Psoas muscle (tissue), 8 donors: ENCODE measurements at places on chromosomes 7 and 10. TPM values are rescaled to one million over a fixed set of nuclear protein-coding genes. Genes with fewer than 3 reads are reported as not detected.
A peak's percentile ranks its signal among the peaks of the same experiment; 100 is the strongest.

Gene KCNIP2
- total RNA-seq, result 1.2 TPM

Gene IKZF1
- 1.3 TPM for total RNA-seq

DNA sequence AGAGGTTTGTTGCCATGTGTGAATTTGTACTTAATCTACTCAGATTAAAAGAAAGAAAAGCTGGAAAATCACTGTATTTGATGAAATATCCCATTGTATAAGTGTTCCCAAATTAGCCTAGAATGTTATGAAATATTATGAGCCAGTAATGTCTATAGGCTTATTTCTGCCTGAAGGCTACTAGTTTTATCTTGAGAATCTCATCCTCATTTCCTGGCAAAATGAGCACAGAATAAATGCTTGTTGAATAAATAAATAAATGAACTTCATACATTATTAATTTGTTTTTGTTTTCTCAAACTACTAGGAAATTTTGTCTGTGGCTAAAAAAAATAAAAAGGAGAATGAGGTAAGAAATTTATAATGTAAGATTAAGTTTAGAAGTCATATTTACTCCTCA, 25.5 kb downstream of the HELLS start:
- no peak for DNase-seq
- no peaks in the 10 kb centered on the region for H3K27me3 ChIP-seq
- no peaks in the 10 kb centered on the region for H3K36me3 ChIP-seq
- no peak overlapping the region for H3K4me3 ChIP-seq

- H3K4me3 ChIP-seq, result peak overlapping the region; percentile 84
- H3K27ac ChIP-seq, result peak overlapping the region; percentile 85
- H3K36me3 ChIP-seq, result no peaks in the 10 kb centered on the region
- H3K27me3 ChIP-seq, result no peaks in the 10 kb centered on the region
These were observed 511 bp upstream of the NRP1 start for GRCh38 chr10:33334805-33335550.

DNA sequence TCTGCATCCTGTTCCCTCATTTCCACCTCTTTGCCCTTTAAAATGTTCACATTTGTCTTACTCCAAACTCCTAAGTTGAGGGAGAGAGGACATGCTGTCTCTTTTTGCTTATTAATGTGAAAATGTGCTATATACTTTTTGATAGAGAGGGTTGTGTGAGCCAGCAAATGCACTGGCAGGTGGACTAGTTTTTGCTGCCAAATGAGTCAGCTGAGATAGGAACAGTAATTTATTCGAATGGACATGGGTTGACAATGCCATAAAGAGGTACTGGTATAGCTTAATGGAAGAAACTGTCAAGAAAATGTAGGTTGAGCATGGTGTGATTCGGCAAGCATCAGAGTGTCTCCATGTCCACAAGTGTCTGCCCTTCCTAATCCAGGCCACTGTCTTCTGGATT, 9.2 kb upstream of the TRUB1 start:
- no peak overlapping the region for H3K4me3 ChIP-seq
- no peaks in the 10 kb centered on the region for H3K36me3 ChIP-seq
- no peak for DNase-seq
- H3K27ac ChIP-seq, result no peak overlapping the region
- H3K27me3 ChIP-seq, result peaks cover 3% of the 10 kb centered on the region

GRCh38 chr7:44229546-44230105, 28.8 kb downstream of the YKT6 start:
- peaks cover 8% of the 10 kb centered on the region for H3K4me1 ChIP-seq
- H3K27me3 ChIP-seq, result no peaks in the 10 kb centered on the region
- no peak for DNase-seq
